ENCODE measurements at places on chromosomes 4 and X.

GRCh38 chr4:20882500-20882899 lies 182.2 kb downstream of the PACRGL start:
- no peak for DNase-seq

- DNase-seq = no peak
Observed at GRCh38 chrX:38365954-38366353, 13.6 kb downstream of the OTC start.

DNA sequence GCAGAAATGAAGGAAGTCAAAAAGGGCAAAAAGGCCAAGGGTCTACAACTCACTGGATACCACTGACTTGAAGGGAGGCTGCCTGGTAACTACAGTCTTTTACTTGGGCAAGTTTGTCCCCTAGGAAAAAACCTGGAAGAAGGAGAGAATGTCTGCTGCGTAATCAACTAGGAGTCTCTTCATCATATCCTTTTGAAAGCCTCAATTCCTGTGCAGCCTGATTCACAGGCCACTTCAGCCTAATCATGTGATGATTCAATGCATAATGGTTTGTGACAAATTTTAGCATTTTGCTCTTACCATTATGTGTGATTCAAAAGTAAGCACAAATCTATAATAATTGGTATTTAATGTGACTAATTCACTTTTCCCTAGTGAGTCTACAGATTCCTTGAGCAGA lies 273.6 kb downstream of the FRMPD4 start:
- DNase-seq = peak; percentile 15

DNA sequence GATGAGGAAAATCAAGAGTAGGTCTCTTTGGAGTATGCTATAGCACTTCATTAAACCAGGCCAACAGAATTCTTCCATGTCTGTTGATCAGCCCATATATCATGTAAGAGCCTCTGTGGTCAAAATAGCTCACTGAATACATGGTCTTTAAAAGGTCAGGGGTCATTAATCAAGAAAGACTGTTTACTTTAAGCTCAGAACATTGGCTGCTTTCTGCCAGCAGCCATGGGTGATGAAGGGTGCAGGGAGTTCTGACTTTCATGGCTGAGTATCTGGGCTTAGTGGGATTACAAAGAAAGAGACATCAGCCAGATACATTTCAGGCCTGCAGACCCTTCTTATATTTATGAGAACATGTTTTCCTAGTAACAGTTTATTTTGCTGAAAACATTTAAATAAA lies 7.1 kb upstream of the C4orf54 start:
- DNase-seq = no peak

DNA sequence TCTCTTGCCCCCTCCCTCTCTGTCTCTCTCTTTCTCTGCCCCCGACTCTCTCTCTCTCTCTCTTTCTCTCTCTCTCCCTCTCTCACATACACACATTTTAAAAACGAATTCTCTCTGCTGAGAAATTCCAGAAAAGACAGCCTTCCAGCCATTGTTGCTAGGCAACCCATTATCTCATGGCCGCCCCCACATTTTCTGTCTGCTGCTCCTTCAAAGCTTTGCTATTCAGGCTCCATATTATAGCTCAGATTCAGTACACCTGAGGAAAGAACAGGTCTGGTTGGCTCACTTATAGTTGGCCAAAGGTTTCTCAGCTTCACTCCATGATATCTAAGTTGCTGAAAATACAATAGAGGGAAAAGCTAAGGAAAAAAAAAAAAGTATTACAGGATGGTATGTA lies 174.4 kb upstream of the RADX start:
- DNase-seq = no peak

GRCh38 chr4:130147641-130148040 lies 1051.7 kb downstream of the C4orf33 start:
- DNase-seq = no peak

DNA sequence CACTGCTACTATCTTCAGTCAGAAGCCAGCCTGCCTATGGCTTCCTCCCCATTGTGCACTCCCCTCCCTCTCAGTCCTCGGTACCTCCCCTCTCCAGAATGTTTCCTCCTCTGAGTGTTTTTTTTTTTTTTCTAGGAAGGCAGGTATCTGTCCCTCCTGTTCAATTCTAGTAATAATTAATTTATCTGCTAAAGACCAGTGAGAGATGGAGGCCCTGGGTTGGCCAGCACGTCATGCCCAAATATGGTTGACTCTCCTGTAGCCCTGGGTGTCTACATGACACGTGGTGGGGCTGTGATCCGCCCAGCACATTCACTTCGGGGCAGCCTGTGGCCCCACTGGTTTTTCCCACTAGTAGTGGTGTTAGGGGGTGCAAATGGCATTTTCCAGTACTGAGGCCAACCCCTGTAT lies 1.8 kb downstream of the FLNA start:
- peak; percentile 68 for DNase-seq

GRCh38 chrX:109987884-109988283 lies 15.0 kb upstream of the TMEM164 start:
- no peak for DNase-seq

DNA sequence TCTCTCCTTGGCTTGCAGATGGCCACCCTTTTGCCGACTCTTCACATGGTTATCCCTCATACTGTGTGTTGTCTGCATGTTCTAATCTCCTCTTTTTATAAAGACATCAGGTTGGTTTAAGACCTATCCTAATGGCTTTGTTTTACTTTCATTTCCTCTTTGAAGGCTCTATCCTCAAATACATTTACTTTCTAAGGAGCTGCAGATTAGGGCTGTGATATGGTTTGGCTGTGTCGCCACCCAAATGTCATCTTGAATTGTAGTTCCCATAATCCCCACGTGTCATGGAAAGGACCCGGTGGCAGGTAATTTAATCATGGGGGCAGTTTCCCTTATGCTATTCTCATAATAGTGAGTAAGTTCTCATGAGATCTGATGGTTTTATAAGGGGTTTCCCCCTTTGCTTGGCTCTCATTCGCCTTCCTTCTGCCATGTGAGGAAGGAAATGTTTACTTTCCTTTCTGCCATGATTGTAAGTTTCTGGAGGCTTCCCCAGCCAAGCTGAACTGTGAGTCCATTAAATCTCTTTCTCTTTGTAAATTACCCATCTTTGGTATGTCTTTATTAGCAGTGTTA lies 204.5 kb downstream of the RELL1 start:
- DNase-seq = no peak

GRCh38 chr4:170497112-170497511 lies 407.4 kb upstream of the AADAT start:
- peak; percentile 1 for DNase-seq

DNA sequence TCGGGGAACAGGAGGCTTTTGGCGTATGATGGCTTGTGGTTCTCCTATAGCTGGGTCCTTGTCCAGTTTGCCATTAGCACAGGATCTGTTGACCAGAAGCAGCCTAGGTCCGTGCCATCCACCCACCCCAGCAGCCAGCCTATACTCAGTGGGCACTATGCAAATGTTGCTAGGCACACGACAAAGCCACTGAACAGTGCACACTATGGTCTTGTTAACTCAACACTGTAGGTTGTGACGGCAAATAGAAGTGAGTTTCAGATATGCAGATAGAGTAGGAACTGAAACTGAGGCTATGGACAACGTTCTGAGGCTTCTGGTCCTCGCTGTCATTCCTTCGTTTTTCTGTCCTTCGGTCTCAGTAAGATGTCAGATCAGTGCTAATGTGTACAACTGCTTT lies 541.3 kb upstream of the TENM3 start:
- no peak for DNase-seq

DNA sequence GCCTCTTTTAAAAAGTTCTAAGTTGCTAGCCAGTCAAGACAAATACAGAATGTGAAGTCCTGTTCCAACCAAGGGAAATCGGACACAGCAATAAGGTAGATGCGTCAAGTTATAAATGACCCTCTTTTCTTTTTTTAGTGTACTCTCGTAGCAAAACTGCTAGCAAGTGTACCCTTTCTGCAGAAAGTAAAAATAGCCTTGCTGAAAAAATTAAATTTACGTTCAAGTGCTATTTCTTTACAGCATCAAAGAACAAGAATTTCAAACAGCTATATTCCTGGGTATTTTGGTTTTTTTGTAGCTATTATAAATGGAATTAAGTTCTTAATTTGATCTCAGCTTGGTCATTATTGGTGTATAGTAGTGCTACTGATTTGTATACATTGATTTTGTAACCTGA lies 119.2 kb downstream of the NAA11 start:
- DNase-seq = no peak

- DNase-seq = no peak
Observed at GRCh38 chr4:92059615-92060014, 244.2 kb upstream of the GRID2 start.

GRCh38 chr4:154677923-154678322 lies 65.5 kb upstream of the FGG start:
- no peak for DNase-seq

DNA sequence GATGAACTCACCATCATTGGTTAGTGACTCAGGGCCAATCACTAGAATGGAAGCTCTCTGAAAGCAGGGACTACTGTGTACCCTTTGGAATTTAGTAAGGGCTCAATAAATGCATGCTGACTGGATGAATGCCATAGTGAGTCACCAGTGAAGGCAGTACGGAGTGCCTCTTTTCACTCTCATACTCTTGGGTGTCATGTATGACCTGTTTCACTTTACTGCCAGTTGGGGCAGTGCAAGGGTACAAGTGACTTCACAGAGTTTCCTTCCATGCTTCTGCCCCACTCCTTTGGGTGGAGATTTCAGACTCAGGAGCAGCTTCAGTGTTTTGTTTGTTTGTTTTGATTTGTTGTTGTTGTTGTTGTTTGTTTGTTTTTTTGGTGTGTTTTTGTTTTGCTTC lies 57.7 kb downstream of the SOX3 start:
- DNase-seq = no peak

DNA sequence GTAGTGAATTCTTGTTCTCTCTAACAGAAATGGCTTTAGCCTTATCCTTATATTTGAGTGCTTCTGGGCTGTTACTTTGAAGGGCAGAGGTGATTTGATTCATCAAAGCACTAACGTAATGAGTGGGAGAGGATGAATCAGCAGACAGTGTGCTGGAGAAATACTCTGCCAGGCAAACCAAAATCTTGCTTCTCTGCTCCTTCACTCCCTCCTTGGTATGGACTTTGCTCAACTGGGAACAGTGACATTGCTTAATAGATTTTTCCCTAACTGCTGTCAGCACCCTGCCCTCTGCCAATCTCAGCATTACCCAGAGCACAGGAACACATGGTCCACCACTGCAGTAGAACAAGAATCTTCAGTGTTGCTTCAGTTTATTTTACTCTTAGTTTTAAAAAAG lies 56.0 kb downstream of the PDLIM5 start:
- DNase-seq = peak; percentile 89

GRCh38 chr4:85114526-85114925 lies 148.0 kb upstream of the WDFY3 start:
- DNase-seq = no peak

GRCh38 chr4:155441475-155441874 lies 64.7 kb upstream of the MAP9 start:
- DNase-seq = no peak

GRCh38 chrX:9354918-9355317 lies 109.9 kb upstream of the TBL1X start:
- no peak for DNase-seq

DNA sequence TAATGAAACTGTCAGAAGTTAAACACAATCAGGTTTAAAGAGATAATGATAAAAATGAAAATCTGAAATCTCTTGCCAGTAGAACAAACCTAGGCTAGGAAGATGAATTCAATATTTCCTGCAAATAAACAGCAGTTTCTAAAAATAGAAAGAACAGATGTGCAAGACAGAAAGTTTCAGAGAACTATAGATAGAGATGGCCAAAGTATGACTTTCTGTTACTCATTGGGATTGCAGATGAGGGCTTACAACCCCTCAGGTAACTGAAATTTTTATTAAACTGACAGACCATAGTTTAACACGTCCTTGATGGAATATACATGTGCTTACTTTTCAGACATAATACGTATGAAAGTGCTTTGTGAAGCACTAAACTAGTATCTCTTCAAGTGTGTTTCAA lies 82.3 kb upstream of the PPARGC1A start:
- DNase-seq = no peak

DNA sequence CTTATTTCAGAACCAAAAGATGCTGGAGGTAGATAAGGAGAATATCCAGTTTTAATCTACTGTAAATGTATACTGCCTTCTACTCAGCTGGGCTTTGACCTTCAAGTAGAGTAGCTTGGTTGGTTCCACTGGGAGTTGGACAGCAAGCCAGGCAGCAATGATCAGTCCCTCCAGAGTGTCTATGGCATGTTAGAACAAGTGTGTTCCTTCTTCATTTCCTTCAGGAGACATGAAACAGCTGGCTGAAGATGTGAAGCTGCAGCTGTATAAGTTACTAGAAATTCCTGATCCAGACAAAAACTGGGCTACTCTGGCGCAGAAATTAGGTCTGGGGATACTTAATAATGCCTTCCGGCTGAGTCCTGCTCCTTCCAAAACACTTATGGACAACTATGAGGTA lies 111.1 kb downstream of the NFKB1 start:
- no peak for DNase-seq

DNA sequence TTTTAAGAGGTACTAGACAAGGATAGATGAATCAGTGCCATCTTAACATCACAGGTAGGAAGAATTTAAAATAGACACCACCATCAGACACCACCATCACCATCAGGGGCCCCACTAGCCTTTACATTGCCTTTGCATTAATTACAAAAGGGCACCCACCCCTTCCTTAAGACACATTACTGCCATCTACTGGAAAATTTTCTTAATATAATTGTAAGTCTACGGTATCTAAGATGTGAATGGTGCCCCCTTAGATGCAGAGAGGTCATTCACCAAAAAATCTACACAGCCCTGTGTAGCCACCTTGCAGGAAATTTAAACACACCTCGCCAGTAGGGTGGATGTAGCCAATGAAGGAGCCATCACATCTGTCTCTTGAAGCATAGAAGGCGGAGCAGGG lies 184.1 kb downstream of the MID1IP1 start:
- DNase-seq = peak; percentile 1

- DNase-seq = no peak
Observed at GRCh38 chr4:156495091-156495490, 476.5 kb downstream of the PDGFC start.

GRCh38 chr4:44563496-44563895 lies 87.9 kb downstream of the YIPF7 start:
- no peak for DNase-seq

GRCh38 chrX:44019911-44020310 lies 46.7 kb upstream of the NDP start:
- DNase-seq = no peak

GRCh38 chr4:153676984-153677383 lies 7.1 kb upstream of the TLR2 start:
- DNase-seq = peak; percentile 75

- no peak for DNase-seq
Observed at GRCh38 chr4:76582074-76582816, 147.2 kb downstream of the SHROOM3 start.

DNA sequence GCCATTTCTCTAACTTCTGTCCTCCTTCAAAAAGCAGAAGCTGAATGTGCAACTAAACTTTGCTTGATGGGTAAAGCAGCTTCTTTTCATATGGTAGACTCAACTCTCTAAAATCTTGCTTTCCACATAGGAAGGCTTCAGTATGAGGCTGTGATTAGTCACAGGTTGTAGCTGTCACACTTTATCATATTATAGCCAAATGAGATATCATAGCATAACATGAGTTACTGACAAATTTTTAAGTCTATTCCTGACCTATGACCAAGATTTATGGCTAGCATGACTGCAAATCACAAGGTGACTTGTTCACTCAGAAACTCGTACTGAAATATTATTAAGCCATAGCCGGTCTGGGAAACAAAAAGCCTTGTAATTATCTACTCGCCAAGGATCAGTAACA lies 998.6 kb downstream of the RPA4 start:
- DNase-seq = peak; percentile 14

Measured in EL (cell line).